ENCODE measurements at places on chromosomes 16 and 17.

DNA sequence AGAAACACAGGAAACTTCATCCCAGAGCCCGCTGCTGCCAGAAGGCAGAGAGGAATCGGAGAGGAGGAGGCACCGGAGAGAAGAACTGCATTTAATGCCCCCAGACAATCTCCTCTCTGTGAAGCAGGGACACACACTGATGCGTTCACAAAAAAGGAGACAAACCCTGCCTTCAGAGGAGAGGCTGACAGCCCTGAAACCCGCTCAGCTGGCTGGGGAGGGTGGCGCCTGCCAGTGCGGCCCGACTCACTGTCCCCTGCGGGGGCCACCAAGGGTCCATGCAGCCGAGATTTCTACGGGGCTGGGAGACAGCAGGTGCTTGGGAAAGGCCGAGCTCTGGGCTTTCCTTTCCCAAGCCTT lies 21.9 kb upstream of the CACNG1 start:
- DNase-seq = no peak

- DNase-seq = no peak
Measured at GRCh38 chr16:3088925-3089716, 10.0 kb downstream of the ZSCAN10 start.

- DNase-seq = no peak
Measured at GRCh38 chr17:44688675-44689476, 700 bp downstream of the CCDC43 start.

DNA sequence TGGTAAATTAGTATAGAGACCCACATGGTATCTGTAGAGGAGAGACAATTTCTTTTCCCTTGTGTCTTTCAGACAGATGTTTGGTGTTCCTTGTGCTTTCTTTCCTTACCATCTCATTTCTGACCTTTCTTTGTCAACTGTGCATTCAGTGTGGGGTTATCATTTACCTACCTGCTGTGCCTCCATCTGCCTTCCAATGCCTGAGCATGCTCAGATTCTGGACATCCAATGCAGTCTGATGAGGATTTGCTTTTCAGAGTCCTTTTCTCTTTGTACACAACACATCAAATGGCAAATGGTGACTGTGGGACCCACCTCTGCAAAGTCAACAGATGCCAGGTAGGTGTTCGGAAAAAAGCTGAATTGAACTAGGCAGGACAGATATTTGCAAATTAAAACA lies 364.8 kb downstream of the CA10 start:
- DNase-seq = no peak

DNA sequence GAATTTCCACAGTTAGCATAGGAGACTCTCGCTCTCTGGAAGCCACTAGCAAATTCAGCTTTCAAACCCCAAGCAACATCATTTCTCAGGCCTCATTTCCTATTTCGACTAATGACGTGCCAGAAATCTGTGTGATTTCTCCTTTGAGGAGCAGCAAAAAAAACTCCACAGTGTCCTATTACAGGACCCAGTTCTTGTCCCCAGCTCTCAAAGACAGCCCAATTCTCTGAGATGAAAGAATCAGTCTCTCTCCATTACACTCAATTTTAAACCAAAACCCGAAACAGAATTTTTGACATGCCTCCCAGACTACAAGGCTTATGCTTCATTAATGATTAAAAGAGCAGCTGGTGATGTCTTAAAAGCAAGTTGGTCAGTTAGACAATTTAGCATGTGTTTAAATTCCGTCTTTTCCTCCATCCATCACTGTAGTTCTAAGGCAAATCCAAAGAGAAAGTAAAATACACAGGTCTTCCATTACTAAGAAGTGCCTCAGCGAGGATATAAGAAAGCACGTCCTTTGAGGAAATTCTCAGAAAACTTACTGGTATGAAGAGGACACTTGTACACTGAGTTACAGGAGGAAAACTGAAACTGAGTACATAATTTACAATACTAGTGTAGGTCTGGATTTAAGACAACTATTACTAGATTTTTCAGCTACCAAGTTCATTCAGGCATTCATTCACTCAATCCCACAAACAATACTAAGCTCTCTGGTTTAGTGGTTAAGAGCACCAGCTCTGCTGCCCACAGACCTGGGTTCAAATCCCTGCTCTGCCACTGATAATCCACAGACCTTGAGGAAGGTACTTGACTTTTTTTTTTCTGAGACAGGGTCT lies 12.5 kb downstream of the TOM1L2 start:
- DNase-seq = no peak

DNA sequence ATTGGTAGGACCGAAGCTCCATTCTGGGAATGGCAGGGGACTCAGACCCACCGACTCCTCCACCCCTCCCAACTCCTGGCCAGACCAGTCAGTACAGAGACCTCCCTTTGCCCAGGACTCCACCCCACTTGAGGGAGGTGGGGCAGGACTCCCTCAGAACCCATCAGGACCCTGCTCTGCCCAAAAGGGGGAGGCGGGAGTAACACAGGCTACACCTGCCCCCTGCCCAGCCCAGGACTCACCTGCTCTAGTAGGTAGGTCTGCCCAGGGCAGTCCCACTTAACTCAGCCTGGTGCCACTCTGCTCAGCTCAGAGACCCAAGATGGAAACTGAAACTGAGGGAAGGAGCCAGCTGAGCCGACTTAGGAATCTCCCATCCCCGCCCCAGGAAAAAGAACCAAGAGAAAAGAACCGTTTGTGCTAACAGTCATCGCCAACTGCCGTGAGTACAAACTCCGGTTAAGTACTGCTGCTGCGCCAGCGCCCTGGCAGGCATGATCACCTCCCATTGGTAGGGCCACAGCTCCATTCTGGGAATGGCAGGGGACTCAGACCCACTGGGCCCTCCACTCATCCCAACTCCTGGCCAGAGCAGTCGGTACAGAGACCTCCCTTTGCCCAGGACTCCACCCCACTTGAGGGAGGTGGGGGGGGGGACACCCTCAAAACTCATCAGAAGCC lies 503 bp downstream of the DHX58 start:
- DNase-seq = no peak

DNA sequence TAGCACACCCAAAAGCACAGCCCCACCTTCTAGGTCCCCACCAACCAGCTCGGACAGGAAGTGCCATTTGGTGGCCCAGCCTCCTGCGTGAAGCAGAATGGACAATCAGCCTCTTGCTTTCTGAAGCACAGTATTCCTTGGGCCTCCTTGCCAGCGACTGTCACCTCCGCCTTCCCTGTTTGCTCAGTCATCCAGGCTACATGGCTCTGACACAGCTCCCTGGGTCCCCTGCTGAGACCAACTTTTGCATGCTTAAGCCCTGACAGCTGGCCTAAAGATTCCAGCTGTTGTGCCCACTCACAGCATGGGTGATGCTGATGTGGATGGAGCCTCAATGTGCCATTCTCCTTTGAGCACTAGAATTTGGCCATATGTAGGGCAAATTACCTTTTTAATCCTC lies 4.5 kb upstream of the CACNG5 start:
- no peak for DNase-seq

- DNase-seq = no peak
Measured at GRCh38 chr16:87127061-87127765, 190.0 kb downstream of the C16orf95 start.

- no peak for DNase-seq
Measured at GRCh38 chr17:4332296-4332970, 34.0 kb downstream of the UBE2G1 start.

- DNase-seq = no peak
Measured at GRCh38 chr17:19705201-19705600, 11.2 kb downstream of the SLC47A2 start.

GRCh38 chr17:20280851-20281250 lies 186.5 kb downstream of the LGALS9B start:
- no peak for DNase-seq

DNA sequence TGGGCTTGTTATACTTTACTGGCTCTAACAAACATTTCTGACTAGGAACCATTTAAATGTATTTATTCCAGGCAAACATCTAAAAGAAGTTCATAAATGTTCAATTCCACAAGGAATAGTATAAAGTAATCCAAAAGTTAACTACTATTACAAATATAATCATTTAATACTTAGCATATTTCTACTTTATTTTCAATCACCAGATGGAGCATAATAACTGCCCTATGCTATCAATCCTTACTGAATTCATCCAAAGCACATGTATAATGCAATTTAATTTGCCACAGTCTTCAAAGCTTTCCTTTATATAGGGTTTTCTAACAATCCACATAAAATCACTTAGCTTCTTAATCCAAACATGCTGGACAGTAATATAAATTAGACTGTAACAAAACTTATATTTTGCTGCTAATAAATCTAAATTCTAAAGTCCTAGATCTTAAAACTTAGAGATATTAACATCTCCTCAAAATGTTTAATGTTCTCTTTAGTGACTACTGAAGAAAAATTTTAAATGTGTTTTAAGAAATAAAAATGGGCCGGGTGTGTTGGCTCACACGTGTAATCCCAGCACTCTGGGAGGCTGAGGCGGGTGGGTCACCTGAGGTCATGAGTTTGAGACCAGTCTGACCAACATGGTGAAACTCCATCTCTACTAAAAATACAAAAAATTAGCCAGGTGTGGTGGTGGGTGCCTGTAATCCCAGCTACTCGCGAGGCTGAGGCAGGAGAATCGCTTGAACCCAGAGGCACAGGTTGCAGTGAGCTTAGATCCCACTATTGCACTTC lies 5.9 kb downstream of the MEIOB start:
- DNase-seq = no peak

DNA sequence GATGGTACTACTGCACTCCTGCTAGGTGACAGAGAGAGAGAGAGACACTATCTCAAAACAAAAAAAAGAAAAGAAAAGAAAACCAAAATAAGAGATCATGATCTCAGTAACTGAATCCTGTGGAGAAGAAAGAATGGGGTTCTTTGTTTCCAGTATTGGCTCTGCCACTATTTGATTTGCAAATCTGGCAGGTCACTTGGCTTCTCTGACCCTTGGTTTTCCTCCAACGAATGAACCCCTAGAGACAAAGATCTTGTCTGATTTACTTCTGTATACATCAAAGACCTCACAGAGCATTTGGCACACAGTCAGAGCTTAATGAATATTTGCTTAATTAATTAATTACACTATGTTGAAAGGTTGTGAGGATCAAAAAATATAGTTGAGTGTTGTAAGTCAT lies 47.9 kb upstream of the NLK start:
- no peak for DNase-seq

GRCh38 chr16:57060323-57061083 lies 31.9 kb upstream of the CPNE2 start:
- DNase-seq = no peak

DNA sequence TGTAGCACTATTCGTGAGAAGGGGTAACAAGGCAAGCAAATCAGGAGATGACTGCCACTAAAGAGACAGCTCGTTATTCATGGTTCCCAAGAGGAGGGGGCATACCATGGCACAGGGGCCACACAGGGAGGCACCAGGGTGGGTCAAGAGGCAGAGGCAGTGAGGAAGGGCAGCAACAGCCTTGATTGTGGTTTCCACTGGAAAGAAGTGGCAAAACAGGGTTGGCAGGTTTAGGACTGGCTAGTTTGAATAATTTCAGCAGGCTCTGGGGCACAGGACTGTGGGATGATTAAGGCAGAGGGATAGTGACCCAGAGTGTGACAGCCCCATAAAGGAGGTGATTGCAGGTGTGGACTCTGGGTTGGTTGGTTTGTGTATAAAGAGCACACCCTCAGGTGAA lies 188.9 kb downstream of the CBLN1 start:
- DNase-seq = no peak

DNA sequence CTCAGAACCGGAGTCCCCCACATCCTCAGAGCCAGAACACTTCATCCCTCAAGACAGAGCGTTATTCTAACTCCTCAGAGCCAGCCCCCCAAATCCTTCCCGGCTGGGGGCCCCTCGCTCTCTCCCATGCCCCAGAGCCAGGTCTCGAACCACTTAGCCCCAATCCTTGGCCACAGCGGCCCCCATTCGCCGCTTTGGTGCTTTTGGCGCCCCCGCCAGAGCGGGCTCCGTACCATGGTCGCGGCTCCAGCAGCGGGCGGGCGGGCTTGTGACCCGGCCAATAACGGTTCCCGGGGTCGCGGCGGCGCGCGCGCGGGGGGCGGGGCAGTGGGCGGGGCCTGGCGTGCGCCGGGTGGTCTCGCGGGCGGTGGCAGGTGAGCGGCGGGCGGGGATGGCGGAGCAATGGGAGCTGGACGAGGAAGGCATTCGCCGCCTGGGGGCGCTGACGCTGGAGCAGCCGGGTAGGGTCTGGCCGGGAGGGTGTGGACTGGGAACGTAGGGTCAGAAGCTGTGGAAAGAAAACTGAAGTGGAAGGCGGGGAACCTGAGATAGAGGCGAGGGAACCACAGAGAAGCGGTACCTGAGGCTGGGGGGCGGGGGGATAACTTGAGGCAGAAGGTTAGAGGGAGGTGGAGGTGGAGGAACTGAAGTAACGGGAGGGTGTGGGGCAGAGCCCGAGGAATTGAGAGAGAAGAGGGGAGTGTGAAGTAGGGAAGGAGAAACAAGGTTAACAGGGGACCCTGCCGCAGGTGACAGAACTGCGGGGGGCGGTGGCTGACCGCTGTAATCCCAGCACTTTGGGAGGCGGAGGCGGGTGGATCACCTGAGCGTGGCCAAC lies at the start of the genes KCTD19 and LRRC36:
KCTD19 (minus strand) TSS at position 270 of the 838 bp plus-strand sequence; CDS start at position 236, 34 bp downstream.
LRRC36 (plus strand) TSS at position 344 of the 838 bp plus-strand sequence; CDS start at position 392, 48 bp downstream.
- DNase-seq = peak; percentile 26

- DNase-seq = no peak
Measured at GRCh38 chr16:10312784-10313724, 72.8 kb upstream of the ATF7IP2 start.

DNA sequence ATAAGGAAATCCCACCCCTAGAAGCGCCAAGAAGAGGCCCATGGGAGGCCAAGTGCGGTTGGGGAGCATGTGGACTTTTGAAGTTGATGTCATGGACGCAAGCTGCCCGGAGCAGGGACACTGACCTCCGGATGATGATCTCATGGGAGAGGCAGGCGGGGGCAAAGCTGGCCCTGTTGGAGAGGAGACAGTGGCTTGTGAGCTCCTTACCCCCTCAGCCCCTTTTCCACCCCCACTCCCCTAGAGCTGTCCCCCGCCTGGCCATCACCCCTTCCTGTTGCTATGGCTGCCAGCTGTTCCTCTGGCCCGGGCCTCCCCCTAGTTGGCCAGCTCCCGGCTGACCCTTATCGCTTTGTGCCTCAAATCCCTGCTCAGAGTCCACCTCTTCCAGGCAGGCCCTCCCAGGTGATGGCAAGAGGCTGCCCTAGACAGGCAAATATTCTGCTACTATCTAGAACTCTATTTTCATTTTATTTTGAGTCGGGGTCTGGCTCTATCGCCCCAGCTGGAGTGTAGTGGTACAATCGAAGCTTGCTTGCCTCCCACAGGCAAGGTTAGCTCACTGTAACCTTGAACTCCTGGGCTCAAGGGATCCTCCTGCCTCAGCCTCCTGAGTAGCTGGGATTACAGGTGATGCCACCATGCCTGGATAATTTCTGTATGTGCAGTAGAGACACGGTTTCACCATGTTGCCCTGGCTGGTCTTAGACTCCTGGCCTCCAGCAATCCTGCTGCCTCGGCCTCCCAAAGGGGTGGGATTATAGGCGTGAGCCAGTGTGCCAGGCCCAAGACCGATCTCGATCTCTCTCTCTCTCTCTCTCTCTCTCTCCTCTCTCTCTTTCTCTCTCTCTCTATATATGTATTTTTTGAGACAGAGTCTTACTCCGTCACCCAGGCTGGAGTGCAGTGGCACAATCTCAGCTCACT lies 6.6 kb downstream of the NOTUM start:
- no peak for DNase-seq

DNA sequence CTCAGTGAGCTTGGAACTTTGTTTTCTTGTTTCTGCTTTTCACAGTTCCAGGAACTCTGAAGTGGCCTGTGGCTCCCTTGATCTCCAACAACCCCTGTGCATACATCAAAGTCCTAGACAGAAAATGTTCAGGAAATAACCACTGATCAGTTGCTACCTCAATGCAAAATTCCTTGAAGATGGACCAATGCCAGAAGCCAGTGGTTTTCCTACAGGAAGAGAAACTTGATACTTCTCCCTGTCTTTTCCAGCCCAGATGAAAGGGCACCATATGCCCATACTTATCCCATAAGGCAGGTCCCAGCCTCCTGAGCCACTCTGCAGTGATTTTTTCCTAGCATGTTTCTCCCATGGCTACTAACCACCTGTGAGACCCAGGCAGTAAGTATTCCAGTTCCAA lies 12.3 kb upstream of the CDRT4 start:
- no peak for DNase-seq

All from stimulated activated CD8-positive, alpha-beta memory T cell treated with anti-CD3 and anti-CD28 coated beads, Interleukin-4, amount 100 ng/mL, for 1 hour (primary cell).